ENCODE measurements at places on chromosomes 16 and 17.

- no peak for DNase-seq
Measured at GRCh38 chr16:3306078-3306477, 781 bp downstream of the ZNF75A start.

GRCh38 chr16:26111900-26112299 lies 420.1 kb downstream of the HS3ST4 start:
- DNase-seq: no peak

DNA sequence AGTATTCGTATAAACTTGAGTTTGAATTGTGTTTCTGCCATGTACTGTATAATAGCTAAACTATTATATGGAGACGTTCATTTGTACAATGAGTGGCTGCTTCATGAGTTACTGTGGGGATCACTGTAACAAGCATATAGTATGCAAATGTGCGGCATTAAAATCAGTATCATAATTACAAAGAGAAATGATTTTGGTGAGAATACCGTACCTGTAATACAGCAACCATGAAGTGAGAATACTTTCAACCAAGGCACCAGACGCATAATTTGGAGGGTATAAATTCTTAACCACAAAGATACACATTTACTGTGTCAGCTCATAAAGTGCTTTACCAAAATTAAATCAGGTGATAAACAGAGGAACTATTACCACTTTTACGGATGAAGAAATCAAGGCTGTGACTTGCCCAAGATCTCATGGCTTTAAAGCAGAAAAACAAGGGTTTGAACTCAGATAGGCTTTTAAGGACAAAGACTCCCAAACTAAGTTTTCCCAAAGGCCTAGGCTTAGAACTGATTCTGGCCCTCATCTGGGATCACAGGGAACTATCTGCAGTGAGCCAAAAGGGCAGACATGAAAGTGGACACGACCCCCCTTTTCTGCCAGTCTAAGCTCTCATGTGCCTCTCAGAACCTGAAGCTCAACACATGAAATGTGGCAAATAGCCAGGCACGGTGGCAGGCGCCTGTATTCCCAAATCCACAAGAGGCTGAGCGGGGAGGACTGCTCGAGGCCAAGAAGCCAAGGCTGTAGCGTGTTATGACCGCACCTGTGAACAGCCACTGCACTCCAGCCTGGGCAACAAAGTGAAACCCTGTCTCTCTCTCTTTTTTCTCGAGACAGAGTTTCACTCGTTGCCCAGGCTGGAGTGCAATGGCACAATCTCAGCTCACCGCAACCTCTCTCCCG lies 6.4 kb downstream of the RPS15A start:
- DNase-seq: no peak

GRCh38 chr17:40112191-40112711 lies 9.5 kb upstream of the MSL1 start:
- DNase-seq: no peak

GRCh38 chr17:68840073-68840472 lies 115.1 kb downstream of the ABCA8 start:
- DNase-seq: peak; percentile 92

DNA sequence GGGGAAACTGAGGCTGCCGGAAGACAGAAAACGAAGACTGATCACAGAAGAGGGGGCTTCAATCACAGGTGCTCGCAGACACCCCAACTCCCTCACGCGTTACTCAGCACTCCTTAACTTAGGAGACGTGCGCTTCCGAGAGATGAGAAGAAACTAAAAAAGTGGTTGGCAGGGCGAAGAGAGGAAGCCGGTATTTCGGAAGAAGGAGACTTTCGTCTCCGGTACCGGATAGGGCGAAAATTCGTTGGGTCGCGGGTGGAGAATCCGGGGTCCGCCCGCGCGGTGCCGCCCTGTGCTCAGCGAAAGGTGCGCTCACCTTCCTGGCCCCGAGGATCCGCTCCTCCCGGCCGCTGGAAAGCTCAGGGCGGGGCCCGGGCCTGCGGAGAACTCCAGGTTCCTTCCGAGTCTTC lies 917 bp upstream of the TBX2 start:
- peak; percentile 31 for DNase-seq

DNA sequence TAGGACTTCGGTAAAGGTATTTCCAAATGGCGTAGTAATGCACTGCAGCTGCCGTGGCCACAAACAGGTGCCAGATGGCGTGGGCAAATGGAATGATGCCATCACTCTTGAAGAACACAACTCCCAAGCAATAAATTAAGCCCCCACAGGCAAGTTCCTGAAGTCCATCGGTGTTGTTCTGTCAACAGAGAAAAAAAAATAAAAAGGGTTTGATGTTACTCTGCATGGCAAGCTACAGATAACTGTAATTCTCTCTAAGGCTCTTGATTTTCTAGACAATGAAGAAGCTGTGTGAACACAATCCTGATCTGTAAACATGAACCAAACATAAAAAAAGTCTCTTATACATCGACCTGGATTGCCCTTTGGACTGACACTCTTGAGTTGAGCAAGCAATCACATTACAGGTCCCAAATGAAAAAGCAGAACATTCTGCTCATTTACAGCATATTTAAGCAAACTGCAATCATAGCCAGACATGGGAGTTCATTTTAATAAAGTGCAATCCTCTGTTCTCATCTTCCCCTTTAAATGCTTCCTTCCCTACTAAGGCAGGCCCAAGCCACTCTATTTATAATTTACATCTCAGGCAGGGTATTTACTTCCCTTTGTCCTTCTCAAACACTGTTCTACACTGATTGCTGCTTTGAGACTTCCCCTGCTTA lies 27.1 kb downstream of the MMD start:
- peak; percentile 80 for DNase-seq
